Thoracic aorta (tissue), 2 donors: ENCODE measurements at places on chromosomes 16 and 17. TPM values are rescaled to one million over a fixed set of nuclear protein-coding genes. Genes with fewer than 3 reads are reported as not detected.

DNA sequence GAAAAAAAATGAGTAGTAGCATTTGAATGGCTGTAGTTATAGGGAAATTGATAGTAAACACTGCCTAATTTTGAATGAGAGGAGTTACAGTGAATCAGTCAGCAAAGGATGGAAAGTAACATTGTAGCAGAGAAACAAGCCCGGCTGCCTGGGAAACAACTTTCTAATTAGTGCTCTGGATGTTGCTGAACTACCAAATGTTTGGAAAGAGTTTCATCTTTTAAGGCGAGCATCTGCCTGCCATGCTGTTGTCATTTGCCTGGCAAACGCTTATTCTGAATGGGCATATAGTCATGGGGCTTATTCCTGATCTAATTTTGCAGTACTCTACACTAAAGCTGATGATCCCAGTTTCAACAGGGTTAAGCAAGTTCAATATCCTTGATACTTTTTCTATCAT is 138.6 kb downstream of the CDH11 start:
- H3K27ac ChIP-seq, result no peak overlapping the region
- H3K27me3 ChIP-seq, result no peaks in the 10 kb centered on the region
- DNase-seq, result no peak
- no peak overlapping the region for H3K4me3 ChIP-seq
- H3K36me3 ChIP-seq, result peaks cover 9% of the 10 kb centered on the region
- H3K4me1 ChIP-seq, result peaks cover 32% of the 10 kb centered on the region

DNA sequence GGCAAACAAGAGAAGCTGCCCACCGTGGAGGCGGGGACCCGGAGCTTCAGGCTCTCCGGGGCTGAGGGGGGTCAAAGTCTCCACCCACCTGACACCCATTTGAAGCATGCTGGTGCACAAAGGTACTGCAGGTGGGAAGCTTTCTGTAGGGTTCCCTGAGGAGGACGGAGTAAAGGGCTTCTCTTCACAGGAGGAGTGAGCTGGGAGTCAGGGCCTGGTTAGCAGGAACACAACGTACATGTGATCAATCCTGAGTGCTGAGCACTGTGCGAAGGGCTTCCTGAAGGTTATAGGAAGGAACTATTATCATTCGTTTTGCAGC is 252.9 kb upstream of the RPL38 start:
- no peak overlapping the region for H3K27ac ChIP-seq
- no peaks in the 10 kb centered on the region for H3K27me3 ChIP-seq
- no peak for DNase-seq
- H3K4me1 ChIP-seq, result peaks cover 13% of the 10 kb centered on the region
- no peaks in the 10 kb centered on the region for H3K36me3 ChIP-seq

The UTS2R gene
- not detected for total RNA-seq

DNA sequence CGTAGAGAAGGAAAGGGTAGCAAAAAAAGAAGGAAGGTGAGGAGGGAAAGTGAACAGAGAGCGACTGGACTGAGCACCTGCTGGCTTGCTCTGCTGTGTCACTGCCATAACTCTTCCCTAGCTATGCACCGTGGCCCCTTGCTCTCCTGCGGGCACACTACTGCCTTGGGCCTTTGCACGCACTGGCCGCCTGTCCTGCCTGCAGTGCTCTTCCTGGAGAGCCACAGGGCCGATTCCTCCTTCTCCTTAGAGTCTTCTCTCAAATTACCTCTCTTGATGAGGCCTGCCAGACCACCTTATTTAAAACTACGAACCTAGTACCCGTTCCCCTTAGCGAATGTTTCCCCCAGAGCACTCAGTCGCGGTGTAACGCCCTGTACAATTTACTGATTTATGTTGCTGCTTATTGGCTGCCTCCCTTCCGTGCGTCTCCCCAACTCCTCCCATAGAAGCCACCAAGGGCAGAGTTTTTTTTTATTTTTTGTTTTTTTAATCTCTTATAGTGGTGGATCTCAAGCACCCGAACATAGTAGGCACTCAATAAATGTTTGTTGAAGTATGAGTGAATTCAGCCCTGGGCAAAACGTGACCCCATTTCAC is 70.3 kb downstream of the RAI1 start:
- peaks cover 46% of the 10 kb centered on the region for H3K4me1 ChIP-seq
- peak overlapping the region; percentile 65 for H3K27ac ChIP-seq
- DNase-seq, result no peak

The MYL11 gene
- total RNA-seq, result 0.81 TPM

The CHD9NB gene
- total RNA-seq, result 0.85 TPM
